ENCODE measurements at places on chromosomes 6 and 20.
A peak's percentile ranks its signal among the peaks of the same experiment; 100 is the strongest.

DNA sequence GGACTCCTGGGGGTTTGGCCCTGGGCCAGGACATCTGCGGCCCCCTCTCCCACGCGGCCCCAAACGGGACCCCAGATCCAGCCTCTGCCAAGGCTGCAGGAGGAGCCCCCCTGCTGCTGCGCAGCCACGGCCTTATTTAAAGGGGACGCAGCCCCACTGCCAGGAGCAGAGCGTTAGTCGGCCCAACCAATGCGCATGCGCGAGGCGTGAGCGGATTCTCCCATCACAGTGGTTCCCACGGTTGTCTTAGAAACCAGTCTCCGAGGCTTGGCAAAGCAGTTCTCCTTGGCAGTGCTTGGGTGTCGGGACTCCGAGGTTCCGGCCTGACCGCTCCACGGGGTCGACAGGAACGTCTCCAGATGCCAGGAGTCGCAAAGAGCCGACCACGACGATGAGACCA, 288.3 kb upstream of the ZNF337 start:
- DNase-seq: peak; percentile 52

DNA sequence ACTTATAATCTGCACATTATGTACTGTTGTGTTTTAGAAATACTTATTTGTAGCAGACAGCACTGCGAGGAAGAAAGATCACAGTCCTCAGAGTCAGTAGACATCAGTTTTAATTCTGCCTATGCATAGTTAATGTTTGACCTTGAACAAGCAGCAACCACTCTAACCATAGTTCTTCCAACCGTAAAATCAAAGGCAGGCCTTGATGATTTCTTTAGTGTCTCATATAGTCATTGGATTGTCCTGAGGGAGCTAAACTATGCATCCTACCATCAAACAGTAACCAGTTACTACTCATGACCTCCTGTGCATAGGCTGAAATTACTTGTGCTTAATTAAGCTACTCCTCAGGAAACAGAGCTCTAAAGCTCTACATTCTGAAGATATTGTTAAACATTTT, 294.8 kb upstream of the STXBP5 start:
- DNase-seq: no peak

- no peak for DNase-seq
Observed at GRCh38 chr6:167294651-167295494, 3.8 kb downstream of the UNC93A start.

GRCh38 chr6:37042150-37042549, 36.7 kb downstream of the FGD2 start:
- DNase-seq: no peak

- DNase-seq: no peak
Observed at GRCh38 chr20:58056921-58057686, 171.3 kb downstream of the ANKRD60 start.

DNA sequence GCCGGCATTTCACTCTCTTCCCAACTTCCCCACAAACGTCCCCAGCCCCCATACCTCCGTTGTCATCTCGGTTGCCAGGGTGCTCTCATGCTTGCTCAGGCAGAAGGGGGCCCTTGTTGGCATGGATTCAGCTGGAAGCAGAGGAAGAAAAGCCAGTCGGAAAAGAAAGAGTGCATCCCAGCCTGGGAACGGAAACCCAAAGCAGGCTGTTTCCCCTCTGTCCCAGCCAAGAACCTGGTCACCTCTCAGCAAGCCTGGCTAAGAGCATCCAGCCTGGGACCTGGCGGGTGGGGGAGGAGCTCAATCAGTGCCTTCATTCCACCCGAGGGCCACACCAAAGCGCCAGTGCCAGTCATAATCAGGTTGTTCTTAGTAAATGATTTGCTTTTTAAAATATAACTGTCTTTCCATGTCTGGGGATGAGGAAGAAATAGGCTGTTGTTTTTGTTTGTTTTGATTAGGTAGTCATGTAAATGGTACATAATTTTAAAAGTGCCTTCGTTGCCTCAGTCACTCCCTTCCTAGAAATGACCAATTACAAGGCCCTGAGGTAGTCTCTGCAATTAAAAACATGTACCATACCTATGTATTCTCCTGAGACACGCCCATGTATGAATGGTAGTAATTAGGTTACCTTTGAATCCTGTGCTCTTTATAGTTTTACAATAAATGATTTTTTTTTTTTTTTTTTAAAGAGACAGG, 21.1 kb downstream of the CHMP4B start:
- no peak for DNase-seq

GRCh38 chr6:118370722-118371121, 177.4 kb upstream of the PLN start:
- DNase-seq: no peak

DNA sequence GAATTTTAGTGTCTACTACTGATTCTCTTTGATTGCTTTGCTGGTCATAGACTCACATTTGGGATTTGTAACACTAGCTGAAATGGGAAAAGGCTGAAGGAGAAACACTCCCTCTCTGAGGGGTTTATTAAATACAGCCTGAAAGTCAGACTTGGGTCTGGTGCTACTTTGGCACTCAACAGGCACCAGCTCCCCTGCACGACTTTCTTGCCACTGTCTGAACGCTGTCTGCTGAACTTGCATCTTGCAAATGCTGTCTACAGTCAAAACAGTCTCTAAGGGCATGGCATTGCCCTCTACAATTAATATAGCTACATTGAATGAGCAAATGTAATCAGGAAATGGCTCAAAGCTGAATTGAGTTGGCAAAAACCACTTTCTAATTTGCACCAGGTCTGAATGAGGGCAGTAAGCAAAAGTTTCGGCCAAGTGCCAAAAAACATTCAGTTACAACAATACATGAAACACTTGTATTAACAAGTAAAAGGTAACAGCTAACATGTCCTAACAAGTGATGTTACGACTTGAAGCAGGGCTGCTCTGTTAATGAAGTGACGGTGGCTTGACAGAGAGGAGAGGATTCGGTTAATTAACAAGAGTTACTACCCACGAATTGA, 119.5 kb downstream of the FOXC1 start:
- DNase-seq: no peak

- no peak for DNase-seq
Observed at GRCh38 chr6:136499370-136499769, 50.9 kb downstream of the MAP7 start.

DNA sequence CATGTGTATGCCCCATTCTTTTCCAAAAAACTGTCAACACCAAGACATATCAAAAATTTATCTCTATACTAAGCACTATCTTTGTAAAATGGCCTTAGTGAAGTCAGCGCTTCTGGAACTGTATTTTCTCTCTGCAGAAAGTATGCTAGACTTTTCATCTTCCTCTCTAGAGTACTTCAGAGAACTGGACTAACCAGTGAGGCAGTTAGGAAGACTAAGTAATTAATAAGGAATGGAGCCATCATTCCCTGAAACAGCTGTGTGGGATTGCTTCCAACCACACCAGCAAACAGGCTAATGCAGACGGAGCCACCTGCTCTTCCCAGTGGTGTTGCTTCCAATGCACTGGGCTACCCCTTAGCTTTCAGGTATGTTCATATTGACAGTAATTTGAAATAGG, 169.1 kb upstream of the FUT9 start:
- DNase-seq: no peak

GRCh38 chr20:4573564-4574355, 147.9 kb upstream of the PRND start:
- peak; percentile 80 for DNase-seq

Measured in GM04504 (cell line).